ENCODE measurements at places on chromosomes 5 and 9.

GRCh38 chr9:109579191-109579948 is 81.3 kb upstream of the PTPN3 start:
- no peak for DNase-seq

DNA sequence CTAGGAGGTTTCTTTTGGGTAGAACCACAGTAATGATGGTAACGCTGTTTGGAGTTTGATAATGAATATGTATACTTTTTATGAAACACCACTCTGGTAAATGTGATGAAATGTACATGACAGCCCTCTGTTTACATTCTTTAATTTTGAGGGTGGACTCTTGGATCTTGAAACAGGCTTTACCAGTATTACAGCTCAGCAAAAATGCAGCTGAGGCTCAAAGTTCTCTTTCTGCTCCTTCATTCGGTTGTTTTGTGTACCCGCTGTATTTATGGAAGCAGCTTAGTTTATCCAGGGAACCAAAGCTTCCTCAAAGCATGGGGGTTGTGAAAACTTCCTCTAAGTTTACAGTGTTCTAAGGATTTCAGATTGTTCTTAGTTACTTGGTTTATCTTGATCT is 11.1 kb downstream of the GAPVD1 start:
- DNase-seq, result no peak

- no peak for DNase-seq
These were observed 32.2 kb downstream of the PCDH1 start for GRCh38 chr5:141846031-141846430.

- no peak for DNase-seq
These were observed 116.7 kb upstream of the NEK6 start for GRCh38 chr9:124140941-124141568.

GRCh38 chr9:69115621-69116020 is 58.5 kb upstream of the TJP2 start:
- DNase-seq, result no peak

GRCh38 chr5:69007726-69008368 is 86.0 kb upstream of the SLC30A5 start:
- peak; percentile 23 for DNase-seq

- no peak for DNase-seq
These were observed 96.3 kb downstream of the ZNF608 start for GRCh38 chr5:124650147-124650561.

GRCh38 chr5:57710126-57710525 is 227.5 kb upstream of the ACTBL2 start:
- no peak for DNase-seq

- no peak for DNase-seq
These were observed 15.7 kb upstream of the TSSK1B start for GRCh38 chr5:113450462-113450861.

GRCh38 chr5:10577371-10578292 is 13.8 kb downstream of the ANKRD33B start:
- no peak for DNase-seq

GRCh38 chr9:108270051-108270450 is 585.7 kb downstream of the ACTL7B start:
- no peak for DNase-seq

DNA sequence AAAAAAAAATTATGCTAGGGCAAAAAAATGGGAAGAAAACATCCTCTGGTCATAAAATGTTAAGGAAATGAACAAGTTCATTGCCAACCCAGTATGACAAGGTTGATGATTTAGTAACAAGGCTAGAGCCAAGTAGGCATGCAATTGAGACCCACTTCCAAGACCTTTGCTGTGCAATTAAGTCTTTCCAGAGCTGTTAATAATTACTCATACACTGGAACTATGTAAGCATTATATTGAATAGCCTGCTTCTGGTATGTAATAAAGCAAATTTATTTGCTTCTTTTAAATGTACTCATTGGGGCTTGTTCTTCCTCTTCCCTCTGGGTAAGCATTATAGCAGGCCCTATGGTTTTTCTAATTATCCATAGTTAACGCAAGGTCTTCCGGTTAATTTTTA is 32.5 kb upstream of the SNAPC3 start:
- DNase-seq, result no peak

DNA sequence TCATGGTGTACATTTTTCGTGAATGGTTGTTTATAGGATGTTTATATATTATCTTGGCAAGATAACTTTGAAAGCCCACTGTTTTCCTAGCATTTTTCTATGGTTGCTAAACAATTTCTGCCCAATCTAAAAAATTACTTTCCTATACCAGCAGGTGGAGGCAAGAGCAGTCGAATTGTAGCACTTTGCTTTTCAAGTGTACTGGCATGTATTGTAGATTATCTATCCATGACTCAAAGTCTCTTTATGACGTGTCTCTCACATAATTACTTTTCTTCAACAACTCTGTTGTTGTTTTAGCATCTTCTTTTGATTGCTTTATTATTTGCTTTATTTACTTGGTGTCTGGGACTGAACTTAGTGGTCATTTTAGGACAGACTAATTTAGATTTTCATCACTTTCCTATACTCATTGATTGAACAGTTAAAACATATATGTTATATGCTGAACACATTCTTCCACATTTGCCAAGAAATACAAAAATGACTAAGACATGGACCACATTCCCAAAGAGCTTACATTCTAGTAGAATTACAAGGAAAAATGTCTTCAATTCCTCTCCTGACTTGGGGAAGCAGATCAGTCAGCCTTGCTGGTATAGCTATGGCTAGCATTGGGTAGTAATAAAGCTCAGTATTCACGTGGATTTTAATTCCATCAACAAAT is 20.7 kb downstream of the NLN start:
- DNase-seq, result no peak

DNA sequence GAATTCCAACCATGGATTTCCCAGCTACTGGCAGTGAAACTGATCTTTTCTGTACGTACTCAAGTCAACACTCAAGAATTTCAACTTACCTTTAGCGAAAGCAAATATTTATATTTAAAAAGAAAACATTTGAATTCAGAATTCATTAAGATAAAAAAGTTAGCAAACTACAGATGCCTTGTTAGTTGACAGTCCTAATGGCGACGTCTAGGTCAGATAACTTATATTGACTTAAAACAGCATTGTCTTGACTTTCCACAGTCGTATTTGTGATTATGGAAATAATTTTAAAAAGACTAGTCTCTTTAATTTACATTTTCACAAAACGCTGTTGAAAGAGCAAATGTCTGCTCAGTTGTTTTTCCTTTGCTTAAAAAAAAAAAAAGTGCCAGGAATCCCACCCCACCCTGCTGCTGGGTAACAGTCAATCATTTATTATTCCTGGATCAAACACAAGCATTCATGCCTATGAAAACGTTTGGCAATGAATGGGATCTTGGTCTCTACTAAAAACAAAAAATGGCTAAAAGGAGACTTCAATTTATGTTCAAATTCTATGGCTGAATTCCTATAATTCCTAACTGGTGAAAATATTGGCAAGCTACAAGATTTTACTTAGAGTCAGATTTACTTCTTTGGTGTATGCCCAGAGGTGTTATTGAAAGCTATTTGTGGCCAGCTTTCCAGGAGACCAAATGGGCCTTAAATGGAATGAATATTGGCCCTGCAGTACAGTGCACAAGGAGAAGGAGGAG is 22.0 kb downstream of the OR2S2 start:
- DNase-seq, result no peak

GRCh38 chr5:65779643-65780042 is 57.6 kb downstream of the NLN start:
- DNase-seq, result no peak

DNA sequence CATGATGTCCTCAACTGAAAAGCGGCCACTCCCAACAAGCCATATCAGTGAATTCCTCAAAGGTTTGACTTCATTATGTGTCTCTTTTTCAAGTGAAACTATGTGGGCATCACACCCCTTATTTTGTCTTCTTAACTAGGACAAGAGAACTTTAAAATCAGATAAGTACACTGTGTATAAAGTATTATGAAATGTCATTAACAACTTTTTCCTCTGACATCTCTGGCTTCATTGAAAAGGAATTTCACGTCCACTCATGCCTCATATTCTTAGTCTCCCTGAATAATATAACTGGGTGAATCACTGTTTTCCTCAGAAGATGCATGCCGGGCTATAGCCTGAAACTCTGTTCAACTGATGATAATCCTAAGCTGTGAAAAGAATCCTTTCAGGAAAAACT is 415.8 kb downstream of the ACTL7B start:
- DNase-seq, result no peak

DNA sequence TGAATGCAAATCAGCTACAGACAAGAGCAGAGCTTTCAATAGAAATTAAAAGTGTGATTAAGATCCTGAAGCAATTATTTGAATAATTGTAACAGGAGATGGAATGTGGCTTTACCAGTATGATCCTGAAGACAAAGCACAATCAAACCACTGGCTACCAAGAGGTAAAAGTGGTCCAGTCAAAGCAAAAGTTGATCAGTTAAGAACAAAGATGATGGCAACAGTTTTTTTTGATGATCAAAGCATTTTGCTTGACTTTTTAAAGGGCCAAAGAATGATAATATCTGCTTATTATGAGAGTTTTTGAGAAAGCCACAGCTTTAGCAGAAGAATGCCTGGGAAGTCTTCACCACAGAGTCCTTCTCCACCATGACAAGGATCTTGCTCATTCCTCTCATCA is 409.2 kb downstream of the CSNK1G3 start:
- no peak for DNase-seq

DNA sequence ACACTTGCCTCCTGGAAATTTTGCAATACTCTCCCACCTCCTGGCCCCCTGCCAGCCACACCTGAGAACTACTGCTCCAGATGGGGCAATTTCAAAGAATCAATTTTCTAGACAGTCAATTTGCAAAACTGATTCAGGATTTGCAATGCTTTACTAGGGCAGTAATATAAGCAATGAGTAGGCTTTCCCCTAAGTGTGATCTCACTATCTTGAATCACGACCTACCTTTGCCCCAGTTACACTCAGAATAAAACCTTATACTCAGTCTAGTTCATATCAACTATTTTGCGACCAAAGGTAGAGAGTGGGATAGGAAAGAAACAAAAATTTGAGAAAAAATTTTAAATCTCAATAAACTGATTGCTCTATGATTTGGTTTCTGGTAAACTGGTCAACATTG is 54.4 kb downstream of the DROSHA start:
- DNase-seq, result no peak

GRCh38 chr9:1554081-1555035 is 460.8 kb upstream of the SMARCA2 start:
- DNase-seq, result no peak

DNA sequence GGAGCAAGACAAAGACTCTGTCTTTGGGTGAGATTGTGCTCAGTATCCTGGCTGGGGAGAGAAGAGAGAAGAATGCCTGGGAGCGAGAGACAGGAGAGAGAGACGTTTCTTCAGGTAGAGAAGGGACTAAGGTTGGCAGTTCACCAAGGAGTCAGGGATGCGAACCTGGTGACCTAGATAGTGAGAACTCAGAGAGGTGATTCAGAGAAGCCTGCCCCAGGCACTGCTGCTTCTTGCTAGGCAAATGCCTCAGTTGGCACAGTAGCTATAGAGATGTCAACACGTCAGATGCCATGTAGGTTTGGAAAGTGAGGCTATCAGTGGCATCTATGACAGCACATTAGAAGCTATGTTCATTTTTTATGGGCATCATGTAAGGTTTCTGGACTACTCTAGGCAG is 231.6 kb upstream of the VLDLR start:
- DNase-seq, result no peak

DNA sequence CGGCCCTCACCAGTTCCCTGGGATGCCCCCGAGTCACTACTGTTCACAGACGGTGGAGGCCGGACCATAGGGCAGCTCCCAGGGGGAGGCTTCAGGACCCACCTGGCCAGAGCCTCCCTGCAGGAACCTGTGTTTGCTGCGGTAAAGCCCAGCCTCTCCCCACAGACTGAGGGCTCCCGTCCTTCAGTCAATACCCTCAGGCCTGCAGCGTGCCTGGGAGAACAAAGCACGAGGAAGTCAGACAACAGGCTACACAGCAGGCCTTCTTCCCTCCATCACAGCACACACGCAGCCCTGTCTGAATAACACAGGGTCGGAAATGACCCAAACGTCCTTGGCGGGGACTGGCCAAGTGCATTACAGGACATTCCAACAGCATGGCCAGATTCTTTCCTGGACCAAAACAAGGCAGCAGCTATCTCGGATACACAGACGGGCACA is 34.4 kb downstream of the COL23A1 start:
- DNase-seq, result no peak

DNA sequence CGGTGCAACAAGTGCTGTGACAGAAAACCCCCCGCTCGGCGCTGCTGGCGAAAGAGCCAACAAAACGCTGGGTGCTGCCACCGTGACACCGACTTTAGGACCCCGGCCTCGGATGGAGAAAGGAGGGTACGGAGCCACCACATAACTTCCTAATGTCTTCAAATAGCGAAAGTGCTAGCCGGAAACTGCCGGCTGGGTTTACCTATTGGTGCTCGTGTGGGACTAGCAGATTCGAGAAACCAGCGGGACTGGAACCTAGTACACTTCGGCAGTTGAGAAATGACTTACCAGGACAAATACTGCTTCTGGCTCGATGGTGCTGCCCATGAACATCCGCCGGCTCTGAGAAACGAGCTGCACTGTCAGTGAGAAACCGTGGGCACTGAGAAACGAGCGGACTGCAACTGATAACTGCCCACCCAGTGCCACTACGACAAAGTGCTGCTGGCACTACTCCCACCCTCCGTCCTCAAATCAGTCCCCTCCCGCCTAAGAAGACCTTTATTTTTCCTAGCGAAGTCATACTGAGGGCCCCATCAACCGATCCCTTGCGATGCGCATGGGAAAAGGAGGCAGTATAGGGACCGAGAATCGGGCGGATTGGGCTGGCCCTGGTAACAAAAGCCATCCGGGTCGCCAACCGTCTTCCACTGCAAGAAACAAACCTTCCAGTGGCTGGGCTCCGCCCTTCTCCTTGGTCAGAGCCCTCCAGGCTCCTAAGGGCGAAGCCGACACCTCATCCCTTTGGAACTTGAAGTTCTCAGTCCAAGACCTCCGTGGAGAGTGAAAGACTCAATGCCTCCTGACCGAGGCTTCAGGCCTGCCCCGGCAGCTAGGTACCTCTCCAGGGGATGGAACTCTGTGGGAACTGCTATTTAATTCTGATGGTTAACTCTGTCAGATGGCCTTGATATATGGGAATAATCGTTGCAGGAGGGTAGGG is 27.0 kb upstream of the ANXA2R start:
- DNase-seq, result no peak

DNA sequence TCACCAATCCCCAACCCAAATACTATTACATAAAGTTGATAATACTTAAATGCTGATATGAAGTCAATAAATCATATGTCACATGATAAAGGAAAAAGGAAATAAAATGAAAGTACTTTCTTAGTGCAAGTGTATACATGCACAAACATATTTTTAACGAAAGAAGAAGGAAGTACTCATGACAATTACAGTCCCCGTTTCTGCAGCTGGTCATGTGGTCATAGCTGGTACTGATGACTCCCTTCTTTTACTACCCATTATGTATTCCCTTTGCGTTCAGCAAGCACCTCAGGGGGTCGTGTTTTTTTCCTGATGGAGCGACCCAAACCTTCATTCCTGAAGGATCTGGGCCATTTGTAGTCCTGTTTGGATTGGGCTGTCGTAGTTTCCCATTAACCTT is 27.3 kb downstream of the CENPP start:
- DNase-seq, result no peak

- no peak for DNase-seq
These were observed 17.5 kb upstream of the CNTLN start for GRCh38 chr9:17117372-17117771.

Data from D721Med (cell line).